ENCODE measurements at places on chromosomes 11 and 22.

DNA sequence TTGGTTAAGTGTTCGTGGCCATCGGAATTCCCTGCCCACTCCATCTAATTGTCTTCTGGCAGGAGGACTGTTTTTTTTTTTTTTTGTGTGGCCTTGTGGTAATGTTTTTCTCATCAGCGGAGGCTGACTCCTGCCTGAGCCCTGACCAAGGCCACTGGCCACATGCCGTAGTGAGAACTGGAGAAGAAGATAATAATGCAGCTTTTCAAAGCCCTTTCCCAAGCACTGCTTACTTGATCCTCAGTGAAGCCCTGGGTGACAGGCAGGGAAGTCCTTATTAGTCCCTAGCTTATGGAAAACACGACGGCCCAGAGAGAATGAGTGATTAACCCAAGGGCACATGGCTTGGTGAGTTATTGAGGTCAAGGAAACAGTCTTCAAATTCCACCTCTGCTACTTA lies 71.2 kb downstream of the ADM start:
- DNase-seq = no peak

DNA sequence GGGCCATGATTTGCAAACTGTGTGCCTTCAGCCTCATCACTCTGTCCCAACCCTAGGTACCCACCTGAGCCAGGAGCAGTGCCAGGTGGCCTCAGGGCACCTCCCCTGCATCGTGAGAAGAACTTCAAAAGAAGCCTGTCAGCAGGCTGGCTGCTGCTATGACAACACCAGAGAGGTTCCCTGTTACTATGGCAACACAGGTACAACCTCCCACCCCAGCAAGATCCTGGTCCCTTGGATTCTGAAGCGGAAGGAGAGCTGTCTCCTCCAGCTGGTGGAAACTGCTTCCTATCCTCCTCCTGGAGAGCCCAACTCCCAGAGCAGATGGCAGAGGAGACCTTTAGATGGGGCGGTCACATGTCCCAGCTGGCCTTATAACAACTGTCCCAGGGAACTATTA lies 2.9 kb downstream of the ZP1 start:
- DNase-seq = no peak

GRCh38 chr22:49959782-49960158 lies 802 bp upstream of the PIM3 start:
- DNase-seq = peak; percentile 65

DNA sequence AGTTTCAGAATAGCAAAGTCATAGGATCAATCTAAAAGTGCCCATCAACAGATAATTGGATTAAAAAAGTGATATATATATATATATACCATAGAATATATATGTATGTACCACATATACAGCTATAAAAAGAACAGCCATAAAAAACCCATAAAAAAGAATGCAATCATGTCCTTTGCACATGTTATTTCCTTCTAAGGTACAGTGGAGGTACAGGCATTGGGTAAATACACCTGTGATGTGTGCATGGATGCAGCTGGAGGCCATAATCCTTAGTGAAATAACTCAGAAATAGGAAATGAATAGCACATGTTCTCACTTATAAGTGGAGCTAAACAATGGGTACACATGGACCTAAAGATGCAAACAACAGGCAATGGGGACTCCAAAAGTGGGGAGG lies 7.1 kb upstream of the DKK3 start:
- DNase-seq = no peak

- DNase-seq = no peak
Measured at GRCh38 chr11:126585774-126586491, 230.4 kb downstream of the ST3GAL4 start.

DNA sequence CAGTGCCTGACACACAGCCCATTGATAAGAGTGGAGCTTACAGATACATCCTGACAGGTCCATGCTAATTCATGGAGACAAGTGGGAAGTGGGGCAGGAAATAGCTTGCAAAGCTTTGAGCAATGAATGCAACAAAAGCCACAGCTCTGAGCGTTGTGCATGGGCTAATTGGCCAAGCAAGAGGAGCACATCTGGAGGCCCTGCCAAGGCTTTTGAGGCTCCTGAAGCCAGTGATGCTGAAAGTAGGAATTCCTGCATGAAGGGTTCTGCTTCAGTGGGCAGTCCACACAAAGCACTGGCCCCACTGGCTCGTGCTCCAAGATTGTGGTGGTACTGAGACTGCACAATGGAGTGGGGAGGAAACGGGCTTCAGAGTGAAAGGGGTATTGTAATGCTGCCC lies 103.8 kb upstream of the CSNK2A3 start:
- no peak for DNase-seq

DNA sequence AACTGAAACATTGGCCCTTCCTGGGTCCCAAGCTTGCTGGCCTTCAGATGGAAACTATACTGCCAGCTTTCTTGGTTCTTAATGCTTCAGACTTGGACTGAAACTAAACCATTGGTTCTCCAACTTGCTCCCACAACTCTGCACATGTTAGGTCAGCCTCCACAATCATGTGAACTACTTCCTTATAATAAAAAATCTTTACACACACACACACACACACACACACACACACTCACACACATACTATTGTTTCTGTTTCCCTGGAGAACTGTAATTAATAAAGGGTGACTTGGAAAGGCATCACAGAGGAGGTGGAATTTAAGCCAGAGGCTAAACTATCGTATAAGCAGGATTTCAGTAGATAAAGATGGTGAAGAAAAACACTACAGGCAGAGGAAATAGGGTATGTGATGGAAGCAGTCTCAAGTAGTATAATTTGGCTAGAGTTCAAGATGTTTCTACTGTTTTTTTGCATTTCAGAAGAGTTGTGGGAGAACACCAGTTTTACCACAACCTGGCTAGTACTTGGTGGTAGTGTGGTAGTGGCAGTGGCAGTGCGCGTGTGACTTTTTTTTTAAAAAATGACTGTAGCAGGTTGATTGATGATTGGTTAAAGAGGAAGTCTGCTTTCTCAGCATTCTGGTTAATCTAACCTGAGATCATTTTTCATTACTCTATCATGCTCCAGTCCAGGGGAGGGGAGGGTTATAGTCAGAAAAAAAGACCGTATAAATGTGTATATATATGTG lies 70.1 kb downstream of the PDE3B start:
- DNase-seq = peak; percentile 48

DNA sequence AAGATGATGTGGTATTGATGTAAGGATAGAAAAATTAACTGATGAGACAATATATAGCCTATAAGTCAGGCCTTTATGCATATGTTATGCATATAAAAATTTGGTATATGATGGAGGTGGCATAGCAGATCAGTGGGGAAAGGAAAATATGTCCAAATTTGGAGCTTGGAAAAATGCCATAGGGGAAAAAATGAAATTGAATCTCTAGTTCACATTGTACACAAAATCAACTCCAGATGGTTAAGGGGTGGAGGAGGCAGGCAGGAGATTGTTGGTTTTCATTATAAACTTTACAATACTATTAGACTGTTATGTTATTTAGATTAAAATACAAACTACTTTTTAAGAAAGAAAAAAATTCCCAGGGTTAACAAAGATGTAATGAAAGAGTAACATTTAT lies 15.1 kb upstream of the CD3E start:
- no peak for DNase-seq

- no peak for DNase-seq
Measured at GRCh38 chr22:40690370-40690769, 11.1 kb downstream of the MCHR1 start.

DNA sequence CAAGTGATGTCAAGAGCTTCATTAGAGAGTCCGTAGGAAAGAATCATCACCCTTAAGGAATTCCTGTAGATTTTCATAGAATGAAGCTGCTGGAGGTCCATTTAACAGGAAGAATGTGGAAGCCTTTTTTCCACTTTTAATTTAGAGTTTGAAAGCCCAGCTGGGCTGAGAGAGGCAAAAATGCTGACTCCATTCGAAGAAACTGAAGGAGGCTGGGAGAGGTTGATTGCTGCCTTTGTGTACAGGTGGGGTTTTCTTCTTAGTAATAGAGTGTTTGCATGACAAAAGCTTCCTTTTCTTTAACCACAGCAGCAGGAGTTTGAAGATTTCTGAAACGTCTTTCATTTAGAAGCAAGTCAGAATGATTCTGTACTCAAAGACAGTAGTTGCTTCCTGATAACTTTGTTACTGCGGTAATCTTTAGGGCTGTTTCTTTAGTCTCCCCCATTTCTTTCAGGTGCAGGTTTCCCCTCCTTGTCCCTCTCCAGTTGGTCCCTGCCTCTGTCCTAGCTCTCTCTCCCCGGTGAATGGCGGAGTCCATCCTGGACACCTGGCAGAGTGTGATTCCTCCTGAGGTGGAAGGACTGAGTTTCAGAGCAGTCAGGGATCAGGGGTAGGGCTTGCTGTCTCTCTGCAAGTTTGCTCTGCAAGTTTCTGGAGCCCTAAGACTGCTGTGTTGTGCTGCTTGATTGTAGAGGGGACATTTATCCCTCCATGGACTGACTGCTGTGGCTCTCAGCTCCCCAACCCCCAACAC lies 166.2 kb downstream of the LDLRAD3 start:
- no peak for DNase-seq

- DNase-seq = no peak
Measured at GRCh38 chr11:128151780-128152179, 435.6 kb downstream of the ETS1 start.

- no peak for DNase-seq
Measured at GRCh38 chr11:43987384-43988039, 45.1 kb downstream of the C11orf96 start.

DNA sequence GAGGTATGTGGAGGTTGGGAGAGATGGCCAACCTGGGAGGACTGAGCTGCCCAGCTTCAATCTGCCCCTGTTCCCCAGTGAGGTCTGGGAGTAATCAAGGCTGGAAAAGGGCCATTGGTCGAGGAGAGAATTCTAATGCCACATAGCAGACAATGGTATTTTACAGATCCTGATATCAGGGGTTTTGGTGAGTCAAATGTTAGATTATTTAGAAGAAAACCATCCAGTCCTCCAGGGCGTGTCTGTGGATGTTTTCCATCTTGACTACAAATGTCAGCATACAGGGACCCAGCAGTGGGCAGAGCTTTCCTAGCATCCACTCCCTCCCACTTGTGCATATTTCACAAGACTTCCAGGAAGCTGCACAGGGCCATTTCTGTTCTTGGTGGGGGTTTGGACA lies 107.9 kb downstream of the SCN3B start:
- no peak for DNase-seq

- DNase-seq = no peak
Measured at GRCh38 chr11:123344790-123345357, 85.2 kb upstream of the GRAMD1B start.

- DNase-seq = peak; percentile 47
Measured at GRCh38 chr11:1202154-1202775, 20.6 kb upstream of the MUC5B start.
